H9 (cell line): ENCODE measurements at places on chromosomes 5 and 9. TPM values are rescaled to one million over a fixed set of nuclear protein-coding genes. Genes with fewer than 3 reads are reported as not detected.

GRCh38 chr5:171315386-171315891 is 6.4 kb downstream of the TLX3 start:
- peak; percentile 72 for DNase-seq
- H3K27me3 ChIP-seq, result peaks cover 95% of the 10 kb centered on the region

DNA sequence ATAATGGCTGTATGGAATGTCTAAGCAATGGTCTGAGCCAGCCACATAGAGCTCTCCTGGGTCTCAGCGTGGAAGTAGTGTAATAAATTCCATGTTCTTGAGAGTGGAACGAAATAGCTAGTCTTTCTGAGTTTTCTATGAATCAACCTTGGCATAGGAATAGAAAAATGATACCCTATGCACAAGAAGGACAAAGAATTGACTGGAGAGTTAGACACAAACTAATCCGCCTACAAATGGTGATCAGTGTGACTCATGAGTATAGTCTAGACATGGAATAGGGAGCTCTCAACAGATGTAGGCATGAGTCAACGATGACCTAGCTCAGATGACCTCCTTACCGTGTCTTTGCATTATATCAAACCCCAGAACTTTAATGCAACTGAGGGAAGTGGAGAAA is 256.8 kb upstream of the GRIN3A start:
- H3K4me1 ChIP-seq, result no peaks in the 10 kb centered on the region
- no peaks in the 10 kb centered on the region for H3K27me3 ChIP-seq
- no peak for DNase-seq
- H3K27ac ChIP-seq, result no peak overlapping the region
- no peak overlapping the region for H3K4me3 ChIP-seq

GRCh38 chr9:110521206-110521605 is 58.3 kb downstream of the SVEP1 start:
- H3K4me1 ChIP-seq, result no peaks in the 10 kb centered on the region
- no peak overlapping the region for H3K27ac ChIP-seq
- DNase-seq, result no peak
- H3K27me3 ChIP-seq, result no peaks in the 10 kb centered on the region

DNA sequence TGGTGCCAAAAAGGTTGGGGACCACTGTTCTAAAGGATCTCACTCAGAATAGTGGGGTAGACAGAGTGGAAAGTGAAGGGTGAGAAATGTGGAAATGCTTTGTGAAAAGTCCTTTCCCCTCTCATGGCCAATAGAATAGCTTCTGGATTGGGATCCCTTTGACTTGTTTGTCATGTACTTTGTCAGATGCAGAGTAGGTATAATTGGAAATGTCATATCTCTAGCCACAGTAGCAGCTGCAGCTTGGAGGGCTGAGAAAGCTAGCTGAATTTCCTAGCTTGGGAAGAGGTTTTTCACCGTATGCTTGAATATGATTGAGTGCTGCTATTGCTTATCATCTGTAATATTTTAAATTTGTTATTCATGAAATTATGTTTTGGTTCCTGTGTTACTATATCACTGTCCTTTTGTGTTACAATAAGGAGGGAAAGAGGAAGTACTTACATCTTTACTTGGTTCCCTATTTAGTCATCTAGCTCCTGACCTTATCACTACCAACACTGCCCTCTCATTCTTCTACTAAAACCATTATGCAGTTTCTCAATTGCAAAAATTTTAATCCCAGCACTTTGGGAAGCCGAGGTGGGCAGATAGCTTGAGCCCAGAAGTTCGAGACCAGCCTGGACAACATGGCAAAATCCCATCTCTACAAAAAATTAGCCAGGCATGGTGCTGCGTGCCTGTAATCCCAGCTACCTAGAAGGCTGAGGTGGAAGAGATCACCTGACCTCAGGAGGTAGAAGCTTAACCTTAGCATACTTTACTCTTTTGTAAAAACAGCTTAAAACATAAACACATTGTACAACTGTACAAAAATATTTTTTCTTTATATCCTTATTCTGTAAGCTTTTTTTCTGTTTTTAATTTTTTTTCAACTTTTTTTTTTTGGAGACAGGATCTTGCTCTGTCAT is 12.4 kb downstream of the SLC30A5 start:
- H3K27me3 ChIP-seq, result no peaks in the 10 kb centered on the region
- DNase-seq, result no peak

DNA sequence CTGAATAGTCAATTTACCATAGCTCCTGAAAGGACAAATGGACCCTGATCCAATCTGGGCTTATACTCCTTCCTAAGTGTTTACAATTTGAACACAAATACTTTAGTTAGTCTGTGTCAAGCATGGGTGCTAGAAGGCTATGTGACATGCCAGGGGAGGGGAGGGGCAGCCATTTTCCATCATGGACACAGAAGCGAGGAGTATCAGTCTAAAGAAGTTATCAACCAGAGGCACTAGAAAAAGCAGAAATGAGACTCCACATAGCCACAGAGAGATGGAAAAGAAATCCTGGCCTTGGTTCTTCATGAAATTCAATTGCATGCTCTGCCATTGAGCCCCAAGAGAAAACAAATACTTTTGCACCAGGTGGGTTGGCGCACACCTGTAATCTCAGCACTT is 61.8 kb downstream of the NR6A1 start:
- no peak overlapping the region for H3K27ac ChIP-seq
- no peaks in the 10 kb centered on the region for H3K27me3 ChIP-seq
- H3K4me3 ChIP-seq, result no peak overlapping the region
- H3K4me1 ChIP-seq, result peaks cover 3% of the 10 kb centered on the region

DNA sequence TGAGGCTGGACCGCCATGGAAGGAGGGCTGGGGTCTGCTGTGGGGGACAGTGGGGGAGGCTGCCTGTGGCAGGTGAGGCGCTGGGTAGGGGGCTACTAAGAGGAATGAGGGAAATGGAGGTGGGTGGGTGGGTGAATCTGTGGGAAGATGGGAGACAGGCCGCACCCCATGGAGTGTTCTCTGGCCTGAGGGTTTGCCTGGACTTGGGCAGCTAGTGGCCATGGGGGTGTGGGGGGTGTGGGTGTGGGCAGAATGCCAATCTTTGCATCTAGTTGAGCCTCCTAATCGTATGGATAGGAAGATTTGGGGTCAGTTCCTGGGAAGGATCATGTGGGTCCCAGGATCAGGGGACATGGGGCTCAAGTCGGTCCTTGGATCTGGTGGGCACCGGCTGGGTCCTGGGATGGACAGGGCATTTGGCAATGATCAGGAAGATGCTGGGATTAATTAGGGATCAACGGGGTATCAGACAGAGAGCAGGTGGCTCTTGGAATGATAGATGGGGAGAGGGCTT is 518 bp downstream of the ZDHHC12 start:
- no peaks in the 10 kb centered on the region for H3K27me3 ChIP-seq
- H3K27ac ChIP-seq, result no peak overlapping the region
- no peaks in the 10 kb centered on the region; the same call in 1 of the 2 replicates for H3K4me1 ChIP-seq
- peak; percentile 21 for DNase-seq
- H3K36me3 ChIP-seq, result peaks cover 26% of the 10 kb centered on the region
- peak overlapping the region; percentile 92 for H3K4me3 ChIP-seq

GRCh38 chr5:94941122-94941755 is 322.8 kb downstream of the SLF1 start:
- H3K27ac ChIP-seq, result no peak overlapping the region
- H3K36me3 ChIP-seq, result no peaks in the 10 kb centered on the region
- peaks cover 3% of the 10 kb centered on the region; the same call in 1 of the 2 replicates for H3K4me1 ChIP-seq
- DNase-seq, result no peak

DNA sequence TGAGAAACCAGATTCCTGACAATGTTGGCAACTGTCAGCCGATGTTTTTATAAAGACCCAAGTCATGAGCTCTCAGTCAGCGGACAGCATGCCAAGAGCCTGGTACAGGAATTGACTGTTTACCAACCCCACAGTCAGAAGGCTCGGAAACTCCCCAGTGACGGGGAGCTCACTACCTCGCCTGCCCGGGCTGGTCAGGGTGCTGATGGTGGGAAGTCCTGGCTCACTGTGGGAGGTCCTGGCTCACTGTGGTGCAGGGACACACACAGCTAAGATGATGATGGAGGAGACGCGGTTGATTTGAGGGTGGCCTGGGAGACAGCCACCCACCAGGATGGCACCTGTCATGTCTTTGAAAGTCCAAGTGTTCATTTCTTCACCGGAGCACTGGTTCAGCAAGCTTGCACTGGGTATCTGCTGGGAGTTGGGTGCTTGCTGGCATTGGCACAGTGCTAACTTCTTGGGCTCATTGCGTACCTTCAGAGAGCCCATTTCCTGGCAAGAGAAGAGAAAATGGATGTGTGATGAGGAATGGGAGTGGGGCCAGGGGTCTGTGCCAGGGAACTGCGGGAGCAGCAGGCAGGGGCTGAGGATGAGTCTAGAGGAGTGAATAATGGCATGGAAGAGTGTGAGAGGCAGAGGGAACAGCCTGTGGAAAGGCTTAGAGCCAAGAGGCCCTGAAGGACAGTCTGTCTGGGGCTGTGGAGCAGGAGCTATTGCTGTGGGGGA is 15.3 kb downstream of the ASS1 start:
- DNase-seq, result no peak
- H3K36me3 ChIP-seq, result peaks cover 3% of the 10 kb centered on the region; the same call in 2 of the 3 replicates
- no peaks in the 10 kb centered on the region for H3K4me1 ChIP-seq

GRCh38 chr5:121628783-121629182 is 222.9 kb upstream of the FTMT start:
- H3K4me1 ChIP-seq, result no peaks in the 10 kb centered on the region
- H3K27me3 ChIP-seq, result no peaks in the 10 kb centered on the region
- no peak overlapping the region for H3K4me3 ChIP-seq
- no peaks in the 10 kb centered on the region for H3K36me3 ChIP-seq

- H3K36me3 ChIP-seq, result peaks cover 2% of the 10 kb centered on the region; the same call in 1 of the 3 replicates
- H3K4me3 ChIP-seq, result no peak overlapping the region
- no peak overlapping the region for H3K27ac ChIP-seq
- no peaks in the 10 kb centered on the region for H3K27me3 ChIP-seq
- no peaks in the 10 kb centered on the region for H3K4me1 ChIP-seq
Observed at GRCh38 chr5:35153375-35153932, 76.8 kb downstream of the PRLR start.

- no peak for DNase-seq
- no peaks in the 10 kb centered on the region for H3K27me3 ChIP-seq
- H3K4me3 ChIP-seq, result no peak overlapping the region
Observed at GRCh38 chr9:35522187-35522586, 32.3 kb downstream of the RUSC2 start.

GRCh38 chr9:5628530-5629311 is at the start of gene RIC1:
Gene RIC1, plus strand, starts transcription at chr9:5629107. Its CDS starts 203 bp downstream, at chr9:5629310.
- H3K4me1 ChIP-seq, result no peaks in the 10 kb centered on the region
- peak within 1 kb of the TSS; percentile 98 for H3K4me3 ChIP-seq

DNA sequence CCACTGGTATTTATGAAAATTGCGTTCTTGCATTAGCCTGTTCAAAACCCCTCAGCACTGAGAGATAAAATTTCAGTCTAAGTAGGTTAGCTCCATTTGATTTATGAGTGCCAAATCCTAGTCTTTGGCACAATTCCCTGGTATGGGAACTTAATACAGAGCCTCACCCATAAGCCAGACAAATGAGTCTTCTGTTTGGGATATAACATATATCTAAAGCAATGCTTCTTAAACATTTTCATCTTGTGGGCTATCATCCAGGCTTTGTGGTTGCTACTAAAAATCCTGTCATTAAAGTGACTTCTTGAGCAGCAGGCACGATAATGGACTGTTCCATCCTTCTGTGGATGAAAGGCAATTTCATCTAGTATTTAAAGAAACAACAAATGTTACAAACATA is 419.5 kb upstream of the ACTBL2 start:
- H3K36me3 ChIP-seq, result no peaks in the 10 kb centered on the region
- DNase-seq, result no peak
- no peak overlapping the region for H3K27ac ChIP-seq
- H3K4me1 ChIP-seq, result no peaks in the 10 kb centered on the region
- no peaks in the 10 kb centered on the region for H3K27me3 ChIP-seq

- no peak for DNase-seq
- H3K27ac ChIP-seq, result no peak overlapping the region
- no peaks in the 10 kb centered on the region; the same call in 1 of the 2 replicates for H3K27me3 ChIP-seq
- no peaks in the 10 kb centered on the region for H3K36me3 ChIP-seq
- peaks cover 14% of the 10 kb centered on the region for H3K4me1 ChIP-seq
Observed at GRCh38 chr9:99606957-99607356, 214.7 kb upstream of the NR4A3 start.

GRCh38 chr9:3342159-3342777 is 183.5 kb downstream of the RFX3 start:
- H3K4me3 ChIP-seq, result no peak overlapping the region
- H3K36me3 ChIP-seq, result peaks cover 3% of the 10 kb centered on the region
- DNase-seq, result no peak
- no peaks in the 10 kb centered on the region for H3K27me3 ChIP-seq
- H3K4me1 ChIP-seq, result no peaks in the 10 kb centered on the region

GRCh38 chr5:89301321-89302025 is 418.5 kb upstream of the MEF2C start:
- H3K36me3 ChIP-seq, result no peaks in the 10 kb centered on the region
- no peak for DNase-seq
- no peak overlapping the region for H3K4me3 ChIP-seq
- H3K4me1 ChIP-seq, result no peaks in the 10 kb centered on the region

DNA sequence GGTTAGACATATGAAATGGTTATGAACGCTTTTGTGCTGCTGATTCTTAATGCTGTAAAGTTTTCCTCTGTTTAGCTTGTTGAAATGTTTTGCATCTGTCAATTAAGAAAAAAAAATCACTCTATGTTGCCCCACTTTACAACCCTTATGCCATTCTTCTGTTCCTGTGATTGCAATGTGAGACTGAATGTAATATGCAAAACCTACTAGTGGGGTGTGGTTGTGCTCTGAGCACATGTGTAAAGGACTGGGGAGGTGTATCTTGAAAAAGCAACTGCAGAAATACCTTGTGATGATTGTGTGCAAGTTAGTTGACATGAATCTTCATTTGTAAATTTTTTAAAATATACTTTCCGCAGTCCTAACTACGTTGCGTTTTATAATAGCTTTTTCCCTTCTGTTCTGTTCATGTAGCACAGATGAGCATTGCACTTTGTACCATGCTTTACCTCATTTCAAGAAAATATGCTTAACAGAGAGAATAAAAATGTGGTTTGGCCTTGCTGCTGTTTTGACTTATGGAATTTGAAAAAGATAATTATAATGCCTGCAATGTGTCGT is 357.0 kb upstream of the PIK3R1 start:
- H3K4me3 ChIP-seq, result no peak overlapping the region
- H3K4me1 ChIP-seq, result no peaks in the 10 kb centered on the region
- no peak overlapping the region for H3K27ac ChIP-seq

- H3K4me3 ChIP-seq, result no peak overlapping the region
- H3K27me3 ChIP-seq, result no peaks in the 10 kb centered on the region
- peaks cover 3% of the 10 kb centered on the region; the same call in 1 of the 2 replicates for H3K4me1 ChIP-seq
- no peak overlapping the region for H3K27ac ChIP-seq
- no peaks in the 10 kb centered on the region for H3K36me3 ChIP-seq
- DNase-seq, result no peak
Observed at GRCh38 chr9:27280860-27281259, 16.1 kb downstream of the EQTN start.

GRCh38 chr5:168847511-168848073 is 268.4 kb upstream of the PANK3 start:
- H3K4me3 ChIP-seq, result no peak overlapping the region
- no peaks in the 10 kb centered on the region for H3K36me3 ChIP-seq
- H3K4me1 ChIP-seq, result no peaks in the 10 kb centered on the region
- DNase-seq, result no peak

The TAF11L8 gene
- not detected in 2 replicates for total RNA-seq

The ZNF454 gene
- not detected in 2 replicates for total RNA-seq

The INSL6 gene
- not detected in 2 replicates for total RNA-seq

The ZNF608 gene
- total RNA-seq, result 63.7 and 67.0 TPM in 2 replicates

The C5orf15 gene
- 32.7 and 33.4 TPM in 2 replicates for total RNA-seq

The MARCOL gene
- not detected in 2 replicates for total RNA-seq

The CCDC192 gene
- total RNA-seq, result 0.22 TPM in 1 of 2 replicates, not detected in the other

The CCDC69 gene
- 5.3 and 6.0 TPM in 2 replicates for total RNA-seq

The PDZD2 gene
- total RNA-seq, result 8.8 and 9.9 TPM in 2 replicates

The RNF14 gene
- total RNA-seq, result 19.5 and 20.1 TPM in 2 replicates

The GRIN3A gene
- not detected in 2 replicates for total RNA-seq
